ENCODE measurements at places on chromosomes 13 and 19.

- no peak for DNase-seq
Observed at GRCh38 chr19:30338878-30339623, 33.1 kb upstream of the ZNF536 start.

- no peak for DNase-seq
Observed at GRCh38 chr13:106156468-106156867, 379.0 kb downstream of the EFNB2 start.

DNA sequence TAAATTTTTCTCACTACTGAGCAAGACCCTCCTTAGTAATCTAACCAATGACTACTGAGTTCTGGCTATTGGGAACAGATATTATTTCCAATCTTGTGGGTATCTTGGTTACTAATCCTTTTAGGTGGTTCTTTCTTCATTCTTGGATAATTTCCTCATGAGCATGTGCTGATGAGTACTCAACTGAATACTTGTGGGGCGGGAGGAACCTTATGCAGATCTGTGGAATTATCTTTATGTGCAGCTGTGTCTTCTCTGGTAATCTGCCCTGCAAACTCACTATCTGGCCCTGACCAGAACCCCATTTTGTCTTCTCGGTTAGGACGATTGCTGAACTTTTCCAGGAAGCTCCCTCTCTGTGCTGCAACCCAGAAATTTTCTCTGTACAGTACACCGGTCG is 89.7 kb upstream of the TRPC4 start:
- no peak for DNase-seq

GRCh38 chr13:31951215-31951678 is 80.3 kb upstream of the FRY start:
- peak; percentile 4 for DNase-seq

DNA sequence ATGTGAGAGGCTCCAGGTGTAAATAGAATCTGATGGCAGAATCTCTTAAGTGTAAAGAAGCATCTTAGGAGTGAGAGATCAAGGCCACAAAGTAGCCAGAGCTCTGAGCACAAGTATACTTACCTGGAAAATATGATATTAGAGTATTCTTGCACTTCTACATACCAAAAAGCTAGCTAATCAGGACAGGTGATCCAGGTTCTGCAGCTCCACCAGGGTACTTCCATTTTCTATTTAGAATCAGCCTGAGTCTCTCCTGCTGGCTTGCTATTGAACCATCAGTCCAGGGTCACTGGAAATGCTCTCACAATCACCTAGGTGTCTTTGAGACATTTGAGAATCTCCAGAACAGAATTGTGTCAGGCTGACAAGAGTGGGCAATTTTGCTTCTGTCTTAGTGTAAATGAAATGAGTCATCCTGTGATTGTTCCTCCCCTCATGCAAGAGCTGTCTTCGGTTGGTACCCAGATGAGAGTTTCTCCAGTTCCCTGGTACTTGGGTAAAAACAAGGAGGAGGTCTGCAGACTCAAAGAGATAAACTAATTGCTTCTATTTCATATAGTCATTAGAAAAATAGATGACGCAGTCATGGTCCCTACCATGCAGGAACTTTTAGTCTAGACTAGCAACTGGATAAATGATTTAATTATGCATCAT is 14.6 kb downstream of the ZNF254 start:
- DNase-seq, result no peak

DNA sequence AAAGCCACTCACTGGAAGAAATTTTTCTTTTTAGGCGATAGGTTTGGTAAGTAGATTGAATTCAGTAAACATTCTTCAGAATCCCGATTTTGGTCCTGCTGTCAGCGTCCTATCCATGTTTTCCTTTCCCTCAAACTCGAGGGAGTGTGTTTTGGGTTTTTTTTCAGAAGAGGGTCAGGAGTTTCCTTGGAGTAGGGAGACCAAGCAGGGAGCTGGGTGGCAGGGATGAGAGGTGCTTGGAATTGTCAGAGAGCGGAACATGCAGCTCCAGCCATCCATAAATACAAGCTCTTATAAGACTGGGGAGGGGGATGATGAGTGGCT is 1.6 kb upstream of the PCDH8 start:
- DNase-seq, result no peak

DNA sequence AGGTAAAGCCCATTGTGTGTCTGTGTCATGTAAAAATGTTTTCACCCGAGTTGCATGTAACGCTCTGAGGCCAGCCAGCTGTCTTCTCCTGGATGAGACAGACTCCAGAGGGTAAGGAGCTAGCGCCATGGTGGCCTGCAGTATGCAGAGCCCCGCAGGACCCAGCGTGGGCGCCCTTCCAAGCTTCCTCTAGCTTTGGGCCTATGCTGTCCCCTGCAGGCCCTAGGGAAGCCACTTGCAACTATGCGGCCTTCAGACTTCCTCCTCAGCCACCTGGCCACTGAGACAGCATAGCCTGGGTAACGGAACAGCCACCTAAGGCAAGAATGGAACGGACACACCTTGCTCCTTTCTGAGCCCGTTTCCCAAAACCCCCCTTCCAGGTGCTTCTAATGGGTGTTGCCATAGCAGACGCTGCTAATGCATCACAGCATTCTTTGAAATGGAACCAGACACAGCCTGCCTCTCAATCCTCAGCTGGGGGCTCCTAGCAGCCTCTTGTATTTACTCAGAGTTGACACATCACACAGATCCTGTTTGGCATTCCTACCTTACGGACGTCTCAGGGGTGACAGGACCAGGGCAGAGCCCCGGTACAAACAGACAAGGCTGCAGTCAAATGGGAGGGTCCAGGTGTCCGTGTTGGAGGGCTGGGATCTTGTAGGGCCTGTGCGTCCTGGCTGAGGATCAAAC is 6.2 kb downstream of the FAM32A start:
- DNase-seq, result no peak

GRCh38 chr13:32647926-32648325 is 61.7 kb downstream of the PDS5B start:
- DNase-seq, result no peak

DNA sequence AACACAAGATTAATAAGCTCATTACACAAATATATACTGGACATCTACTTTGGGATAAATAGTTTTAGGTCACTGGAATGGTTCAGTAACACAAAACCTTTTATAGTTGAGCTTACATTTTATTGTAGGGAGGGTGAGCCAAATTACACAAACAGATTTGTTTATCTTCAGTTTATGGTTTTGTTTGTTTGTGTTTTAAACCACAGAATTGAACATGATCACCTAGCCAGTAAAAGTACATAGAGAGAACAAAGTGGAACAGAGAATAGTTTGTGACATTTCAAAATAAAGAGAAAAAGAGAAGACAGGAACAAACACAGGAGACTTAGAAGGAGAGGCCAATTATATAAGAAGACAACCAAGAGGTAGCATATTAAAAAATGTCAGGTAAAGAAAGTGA is 1930.2 kb upstream of the PCDH20 start:
- no peak for DNase-seq

GRCh38 chr19:38852231-38853044 is 2.7 kb upstream of the HNRNPL start:
- no peak for DNase-seq

- DNase-seq, result no peak
Observed at GRCh38 chr19:40253611-40254092, 27.2 kb upstream of the CCNP start.

DNA sequence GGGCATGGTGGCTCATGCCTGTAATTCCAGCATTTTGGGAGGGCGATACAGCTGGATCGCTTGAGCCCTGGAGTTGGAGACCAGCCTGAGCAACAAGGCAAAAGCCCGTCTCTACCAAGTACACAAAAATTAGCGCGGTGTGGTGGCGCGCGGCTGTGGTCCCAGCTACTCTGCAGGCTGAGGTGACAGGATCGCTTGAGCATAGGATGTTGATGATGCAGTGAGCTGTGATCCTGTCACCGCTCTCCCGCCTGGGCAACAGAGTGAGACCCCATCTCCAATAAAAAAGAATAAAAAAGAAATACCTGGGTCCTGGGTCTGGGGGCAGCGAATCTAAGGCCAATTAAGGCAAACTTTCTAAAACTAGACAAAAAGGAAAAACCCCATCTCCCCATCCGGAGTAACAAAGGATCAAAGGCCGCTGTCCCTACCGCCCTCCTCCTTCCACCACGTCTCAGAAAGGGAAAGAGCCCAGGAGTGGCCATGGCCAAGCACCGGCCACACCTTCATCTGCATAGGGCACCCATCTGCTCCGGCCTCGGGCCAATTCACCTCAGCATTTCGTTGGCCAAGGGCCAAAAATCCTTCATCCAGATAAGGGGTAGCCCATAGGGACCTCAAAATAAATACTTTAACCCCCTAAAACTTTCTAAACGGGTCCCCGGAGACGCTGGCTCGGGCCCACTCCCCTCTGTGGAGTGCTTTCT is 851 bp downstream of the ZNF320 start:
- DNase-seq, result no peak

GRCh38 chr19:42283188-42284065 is 14.4 kb downstream of the CIC start:
- peak; percentile 97 for DNase-seq

DNA sequence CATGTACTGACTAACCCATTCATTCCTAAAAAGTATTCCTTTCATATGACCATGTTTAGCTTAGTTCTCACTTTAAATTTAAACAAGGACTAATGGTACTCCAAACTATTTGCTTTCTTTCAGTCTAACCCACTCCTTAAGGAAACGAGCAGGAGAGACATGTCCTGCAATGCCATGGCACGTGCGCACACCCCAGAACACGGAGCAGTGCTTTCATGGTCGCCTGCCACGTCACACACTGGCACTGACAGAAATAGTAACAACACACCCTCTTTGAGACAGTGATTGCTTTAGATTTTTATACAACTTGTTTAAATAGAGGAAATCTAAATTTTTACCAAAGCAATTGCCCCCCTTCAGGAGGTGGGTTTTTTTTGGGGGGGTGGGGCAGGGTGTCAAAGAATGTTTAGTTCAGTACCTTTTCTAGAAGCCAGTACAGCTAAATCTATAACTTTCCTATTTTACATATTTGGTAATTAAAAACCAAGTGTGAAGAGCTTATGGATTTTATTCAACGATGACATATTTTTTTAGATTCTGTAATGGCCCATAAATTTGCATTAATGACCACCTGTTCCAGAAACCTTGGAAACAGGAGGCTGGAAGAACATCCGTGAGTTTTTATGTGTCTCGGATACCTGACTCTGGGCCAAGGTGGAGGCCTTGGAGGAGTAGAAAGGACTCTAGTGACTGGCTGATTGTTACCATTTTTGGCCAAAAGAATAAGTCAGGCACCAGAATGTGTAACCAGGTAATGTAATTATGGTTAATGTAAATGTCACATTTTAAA is 247.1 kb downstream of the DCT start:
- no peak for DNase-seq

DNA sequence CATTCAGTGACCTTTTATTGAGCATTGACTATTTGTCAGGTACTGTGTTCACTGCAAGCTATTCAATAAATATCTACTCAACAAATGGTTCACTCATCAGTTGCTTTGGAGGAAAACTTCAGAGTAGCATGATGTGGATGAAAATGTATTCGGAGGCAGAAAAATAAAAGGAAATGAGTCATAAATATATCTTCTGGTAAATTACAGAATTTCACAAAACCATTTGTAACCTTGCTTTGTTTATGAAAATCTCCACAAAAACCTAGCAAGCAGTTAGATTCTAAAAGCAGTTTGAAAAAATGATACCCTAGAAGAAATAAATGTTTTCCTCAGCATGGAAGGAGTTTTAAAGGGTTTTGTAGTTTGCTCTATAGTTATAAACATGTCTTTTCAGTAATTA is 399.6 kb downstream of the LMO7 start:
- DNase-seq, result no peak

DNA sequence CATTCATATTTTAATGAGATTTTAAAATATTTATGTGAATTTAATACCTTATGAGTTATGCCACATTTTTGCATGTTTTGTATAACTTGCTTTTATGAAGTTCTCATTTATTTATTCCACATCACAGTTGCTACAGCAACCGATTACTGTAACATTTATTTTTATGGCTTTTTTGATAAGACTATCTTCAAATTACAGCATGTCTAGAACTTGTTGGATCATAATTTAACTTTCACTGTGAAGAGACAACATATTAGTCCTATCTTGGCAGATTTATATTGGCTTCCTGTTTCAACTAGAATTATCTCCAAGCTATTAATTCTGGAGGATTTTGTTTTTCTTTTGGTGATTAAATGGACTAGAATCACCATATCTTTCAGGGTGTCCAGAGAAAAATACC is 793.7 kb upstream of the SLITRK5 start:
- DNase-seq, result no peak

- DNase-seq, result no peak
Observed at GRCh38 chr13:109883181-109884180, 97.1 kb upstream of the IRS2 start.

GRCh38 chr13:31781064-31781463 is 41.7 kb downstream of the RXFP2 start:
- no peak for DNase-seq

GRCh38 chr19:39299404-39299803 is 3.2 kb downstream of the IFNL1 start:
- no peak for DNase-seq
